Right ventricle myocardium inferior (tissue), 1 donor: ENCODE measurements at places on chromosomes 5 and 9. TPM values are rescaled to one million over a fixed set of nuclear protein-coding genes. Genes with fewer than 3 reads are reported as not detected.

DNA sequence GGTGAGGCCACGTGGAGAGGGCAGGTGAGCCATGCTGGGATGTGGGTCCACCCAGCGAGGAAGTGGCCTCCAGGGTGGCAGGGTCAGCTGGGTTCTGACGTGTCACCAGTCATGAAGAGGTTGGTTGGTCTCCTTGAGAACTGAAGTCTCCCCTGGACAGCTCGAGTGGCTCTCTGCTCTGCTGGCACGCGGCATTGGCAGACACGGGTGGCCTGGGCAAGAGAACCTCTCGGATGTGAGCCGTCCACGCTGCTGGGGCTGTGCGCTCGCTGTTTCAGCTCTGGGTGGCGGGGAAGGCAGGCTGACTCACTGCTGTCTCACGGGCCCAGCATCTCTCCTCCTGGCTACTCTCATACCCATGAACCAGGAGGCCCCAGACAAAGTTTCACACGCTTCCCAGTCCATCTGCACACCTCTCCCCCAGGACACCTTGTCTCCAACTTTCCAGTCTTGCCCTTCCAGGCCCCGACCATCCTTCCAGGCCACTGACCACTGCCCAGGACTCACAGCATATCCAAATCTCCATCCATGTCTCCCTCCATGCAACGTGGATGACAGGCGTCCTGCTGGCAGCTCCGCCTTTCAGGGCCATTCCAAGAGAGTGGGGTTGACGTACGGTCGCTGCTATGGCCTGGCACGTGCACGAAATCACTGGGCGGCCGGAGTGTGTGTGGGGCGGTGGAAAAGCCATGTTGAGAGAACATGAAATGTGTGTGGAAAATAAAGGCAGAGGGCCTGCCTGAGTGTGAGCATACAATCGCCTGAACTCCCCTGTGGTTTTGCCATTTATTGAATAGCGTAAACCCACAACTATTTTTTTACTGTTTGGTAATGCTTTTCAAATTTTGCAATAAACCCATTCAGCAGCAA lies 145.0 kb upstream of the COL5A1 start:
- peak; percentile 66 for DNase-seq

- no peak for DNase-seq
Measured at GRCh38 chr9:123561046-123561445, 205.0 kb downstream of the CRB2 start.

DNA sequence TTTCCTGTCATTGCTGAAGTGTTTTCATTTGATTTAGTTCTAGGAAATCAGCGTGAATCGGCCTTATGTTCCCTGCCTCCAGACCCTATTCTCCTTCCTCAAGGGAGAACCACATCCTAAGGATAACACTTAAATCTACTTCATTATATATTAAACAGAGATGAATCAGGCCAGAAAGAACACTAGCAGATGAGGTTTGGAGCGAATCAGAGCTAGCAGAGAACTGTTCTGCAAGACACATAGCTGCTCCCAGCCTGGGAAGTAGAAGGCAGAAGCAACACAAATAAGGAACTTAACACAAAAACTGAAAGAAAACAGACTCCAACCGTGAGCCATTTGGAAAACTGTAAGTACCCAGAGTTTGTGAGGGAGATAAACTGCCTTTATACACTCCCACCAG lies 718.2 kb downstream of the SEMA5A start:
- DNase-seq: no peak

DNA sequence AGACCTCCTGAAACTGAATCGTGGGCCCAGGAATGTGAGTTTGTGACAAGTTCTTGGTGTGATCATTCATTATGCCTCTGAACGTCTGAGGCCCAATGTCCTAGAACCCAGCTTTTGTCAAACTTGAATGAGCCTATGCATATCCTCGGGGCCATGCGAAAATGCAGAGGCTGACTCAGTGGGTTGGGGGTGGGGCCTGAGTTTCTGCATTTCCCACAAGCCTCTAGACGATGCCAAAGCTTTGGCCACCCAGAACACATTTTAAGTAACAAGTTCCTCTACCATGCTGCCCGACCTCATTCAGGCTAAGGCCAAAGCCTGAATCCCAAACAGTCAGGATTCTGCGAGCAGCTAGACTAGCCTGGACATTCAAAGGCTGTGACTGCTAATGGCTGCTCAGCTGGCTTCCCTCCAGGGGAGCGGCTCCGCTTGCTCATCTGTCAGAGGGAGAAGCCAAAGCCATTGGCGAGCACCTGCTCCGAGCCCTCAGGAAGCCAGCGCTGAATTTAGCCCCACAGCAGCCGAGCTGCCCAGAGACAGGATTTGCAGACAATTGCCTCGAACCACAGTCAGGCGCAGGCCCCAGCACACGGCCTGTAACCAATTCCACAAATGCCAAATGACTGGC lies 177.5 kb downstream of the ZDHHC21 start:
- DNase-seq: no peak

PCDHB7 gene
- 0.87 TPM for total RNA-seq

ARSI gene
- total RNA-seq: 0.65 TPM

FSTL4 gene
- not detected for total RNA-seq

ANXA2R gene
- total RNA-seq: 0.84 TPM
